ENCODE measurements at places on chromosomes 2 and 18. TPM values are rescaled to one million over a fixed set of nuclear protein-coding genes. Genes with fewer than 3 reads are reported as not detected.
A peak's percentile ranks its signal among the peaks of the same experiment; 100 is the strongest.

DNA sequence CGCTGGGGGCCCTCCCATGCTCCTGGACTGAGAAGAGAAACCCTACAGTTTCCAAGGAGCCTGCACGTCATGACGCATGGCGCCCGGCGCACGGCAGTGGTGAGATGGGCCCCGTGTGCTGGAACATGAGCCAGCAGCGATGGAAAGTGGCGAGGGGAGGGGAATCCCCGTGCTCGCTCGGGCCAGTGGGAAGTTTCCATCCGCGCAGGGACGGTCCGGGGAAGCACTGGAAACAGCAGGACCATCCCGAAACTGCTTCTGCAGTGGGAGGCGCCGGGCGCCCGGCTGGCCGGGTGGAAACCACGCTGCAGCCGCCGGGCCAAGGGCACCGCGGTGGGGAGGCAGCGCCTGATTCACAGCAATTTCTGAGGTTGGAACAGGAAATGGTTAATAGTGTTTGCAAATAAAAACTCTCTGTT lies 4.9 kb upstream of the PDCD1 start:
- DNase-seq, result peak; percentile 56

- no peak for DNase-seq
Measured at GRCh38 chr18:42921226-42921737, 194.2 kb downstream of the RIT2 start.

- DNase-seq, result no peak
Measured at GRCh38 chr2:221590861-221591365, 18.8 kb upstream of the EPHA4 start.

GRCh38 chr2:25470806-25471205 lies 129.1 kb upstream of the DNMT3A start:
- no peak for DNase-seq

Gene SP3
- total RNA-seq, result 36.7 TPM

Gene ZNF521
- total RNA-seq, result 28.8 TPM

Gene SLC9A4
- not detected for total RNA-seq

Gene AOX1
- 8.7 TPM for total RNA-seq

Measured in left ventricle myocardium superior (tissue), 1 donor.